T-helper 1 cell (primary cell): ENCODE measurements at places on chromosomes 5 and 9.

- DNase-seq = no peak
These were observed 581 bp upstream of the SARDH start for GRCh38 chr9:133738640-133739225.

GRCh38 chr9:130417602-130418001 is 27.2 kb upstream of the ASS1 start:
- no peak for DNase-seq

- DNase-seq = no peak
These were observed 6.1 kb upstream of the RXFP3 start for GRCh38 chr5:33929925-33930690.

DNA sequence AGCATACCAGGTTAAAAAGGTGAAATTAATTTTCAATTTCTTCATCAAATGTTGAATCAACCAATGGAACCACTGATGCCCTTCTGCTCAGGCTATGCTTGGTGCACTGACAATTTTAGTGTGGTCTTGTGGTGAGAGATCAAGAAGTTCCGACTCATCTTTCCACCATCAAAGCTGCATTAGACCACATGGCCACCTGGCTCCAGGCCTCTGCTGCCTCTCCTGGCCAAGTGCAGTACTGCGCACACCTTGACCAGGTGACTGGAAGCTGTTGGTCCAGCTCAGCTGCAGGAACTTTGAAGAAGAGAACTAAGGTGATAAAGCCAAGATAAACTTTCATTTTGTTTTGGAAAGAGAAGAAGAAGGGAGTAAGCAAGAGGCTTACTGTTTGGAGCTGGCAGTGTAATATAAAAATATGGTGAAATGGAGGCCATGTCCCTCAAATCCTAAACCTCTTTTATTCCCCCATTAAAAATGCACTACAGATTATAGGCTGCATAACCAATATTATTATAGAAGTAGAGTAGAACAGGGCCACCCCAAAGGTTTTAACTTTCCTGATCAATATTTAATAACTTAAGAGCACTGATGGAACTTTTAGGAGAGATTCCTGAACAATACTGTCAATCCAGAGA is 315.5 kb upstream of the C9orf72 start:
- DNase-seq = no peak

GRCh38 chr9:109812818-109813281 is 32.9 kb downstream of the PALM2AKAP2 start:
- DNase-seq = no peak

- no peak for DNase-seq
These were observed 5.8 kb upstream of the ALDH1A1 start for GRCh38 chr9:72958485-72959281.

DNA sequence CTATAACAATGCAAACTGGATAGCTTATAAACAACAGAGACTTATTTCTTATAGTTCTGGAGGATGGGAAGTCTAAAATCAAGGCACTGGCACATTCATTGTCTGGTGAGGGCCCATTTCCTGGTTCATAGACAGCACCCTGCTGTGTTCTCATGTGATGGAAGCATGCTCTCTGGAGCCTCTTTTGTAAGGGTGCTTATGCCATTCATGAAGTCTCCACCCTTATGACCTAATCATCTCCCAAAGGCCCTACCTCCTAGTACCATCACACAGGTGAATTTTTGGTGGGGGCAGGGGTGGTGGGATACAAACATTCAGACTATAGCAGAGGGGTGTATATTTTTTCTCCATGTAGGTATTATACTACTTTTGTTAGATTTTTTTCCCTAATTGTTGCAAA is 92.4 kb downstream of the UNC13B start:
- DNase-seq = no peak

GRCh38 chr5:168793841-168794837 is 215.0 kb upstream of the PANK3 start:
- DNase-seq = no peak

DNA sequence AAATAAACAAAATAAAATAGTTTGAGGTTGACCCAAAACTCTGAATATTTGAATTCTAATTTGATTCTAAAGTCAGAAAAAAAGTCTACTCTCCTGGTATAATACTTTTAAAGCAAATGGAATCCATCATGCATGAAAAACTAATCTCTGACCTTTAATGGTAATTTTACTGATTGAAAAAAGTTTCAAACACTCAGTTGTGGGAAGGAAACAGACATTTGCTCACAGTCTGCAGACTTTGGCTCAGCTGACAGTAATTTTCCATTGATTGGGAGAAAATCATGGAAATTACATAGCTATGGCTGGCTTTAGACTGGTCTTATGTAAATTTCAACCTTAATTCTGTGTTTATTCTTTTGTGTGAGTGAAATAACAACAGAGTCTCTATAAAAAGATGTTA is 574.3 kb downstream of the PDE4D start:
- no peak for DNase-seq

DNA sequence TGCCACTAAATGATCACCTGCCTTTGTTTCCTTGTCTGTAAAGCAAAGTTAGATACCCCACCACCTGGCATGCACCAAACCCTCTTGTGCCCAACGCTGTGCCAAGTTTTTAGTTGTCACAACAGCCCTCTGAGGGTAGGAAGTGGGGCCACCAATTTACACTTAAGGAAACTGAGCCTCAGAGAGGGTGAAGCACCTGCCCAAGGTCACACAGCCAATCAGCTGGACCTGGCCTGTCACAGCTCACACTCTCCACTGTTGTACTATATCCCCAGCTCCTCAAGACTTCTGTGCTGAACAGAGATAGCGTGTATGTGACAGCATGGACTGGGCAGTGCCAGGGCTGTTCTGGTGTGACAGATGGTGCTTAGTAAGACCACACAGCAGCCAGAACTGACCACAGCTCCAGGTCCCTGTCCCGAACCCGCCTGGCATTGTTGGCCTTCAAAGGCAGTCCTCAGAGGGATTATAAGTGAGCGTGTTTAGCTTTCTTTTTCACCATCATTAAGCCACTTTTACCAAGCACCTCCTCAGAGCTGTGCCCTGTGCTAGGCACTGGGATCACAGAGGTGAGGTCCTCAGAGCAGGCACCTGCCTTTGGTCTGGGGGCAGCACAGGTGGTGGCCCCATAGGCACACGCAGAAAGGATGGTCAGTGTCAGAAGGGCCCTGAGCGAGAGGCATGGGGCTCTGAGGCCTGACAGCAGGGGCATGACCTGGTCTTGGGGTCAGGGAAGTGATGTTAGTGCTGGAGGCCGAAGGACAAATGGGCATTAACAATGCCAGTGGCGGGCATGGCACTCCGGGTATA is 71.1 kb downstream of the COL27A1 start:
- DNase-seq = no peak
